ENCODE measurements at places on chromosomes 5 and 9.

DNA sequence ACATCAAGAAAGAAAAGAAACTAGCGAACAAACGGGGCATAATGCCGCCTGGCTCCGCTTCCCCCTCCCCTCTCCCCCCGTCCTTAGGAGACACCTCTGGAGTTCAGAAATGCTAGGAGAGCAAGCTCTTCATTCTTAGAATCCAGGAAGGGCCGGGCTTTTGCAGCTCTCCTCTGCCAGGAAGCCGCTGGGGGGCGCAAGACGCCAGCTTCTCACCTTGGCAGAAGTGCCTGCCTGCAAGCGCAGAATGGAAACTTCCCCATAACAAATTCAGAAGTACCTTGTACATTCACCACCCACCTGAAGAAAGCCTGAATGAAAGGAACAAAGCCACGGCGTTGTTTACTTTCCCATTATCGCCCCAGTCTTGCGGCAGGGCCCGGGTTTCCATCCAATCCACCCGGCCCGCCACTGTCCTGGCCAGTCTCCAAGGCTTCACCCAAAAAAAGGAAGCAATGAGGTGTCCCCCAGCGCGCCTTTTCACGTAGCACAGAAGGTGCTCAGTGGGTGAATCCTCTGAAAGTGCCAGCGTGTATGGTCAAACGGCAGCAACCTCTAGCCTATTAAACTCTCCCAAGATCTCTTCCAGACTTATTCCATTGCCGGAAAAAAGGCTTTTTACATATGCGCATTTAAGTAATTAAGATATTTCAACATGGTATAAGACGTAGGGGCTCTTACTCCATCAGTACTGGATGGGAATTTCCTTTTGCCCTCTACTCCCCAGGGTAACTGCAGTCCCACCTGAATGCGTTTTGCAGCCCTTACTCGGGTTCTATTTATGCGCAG, 1.6 kb upstream of the GADD45G start:
- peak; percentile 77 for DNase-seq

- DNase-seq: no peak
Observed at GRCh38 chr5:88657906-88658775, 224.8 kb downstream of the MEF2C start.

DNA sequence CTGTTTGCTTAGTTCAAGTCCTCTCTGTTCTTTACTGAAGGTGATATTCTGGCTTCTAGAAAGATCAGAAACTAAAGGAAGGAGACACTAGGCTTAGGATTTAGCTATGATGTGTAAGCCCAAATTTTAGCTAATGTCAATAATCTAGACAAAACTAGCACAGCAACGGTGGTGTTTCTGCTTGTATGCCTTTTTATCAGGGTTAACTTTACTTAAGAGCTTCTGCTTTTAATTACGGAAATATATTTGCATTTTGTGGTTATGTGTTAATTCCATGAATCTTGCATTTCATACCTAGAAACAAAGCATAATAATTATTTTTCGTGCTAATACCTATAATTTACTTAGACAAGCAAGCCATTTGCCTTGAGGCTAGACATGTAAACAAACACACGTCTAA, 96.1 kb downstream of the PAX5 start:
- DNase-seq: no peak

GRCh38 chr9:37034305-37034937, 353 bp upstream of the PAX5 start:
- DNase-seq: no peak

- peak; percentile 56 for DNase-seq
Observed at GRCh38 chr5:145479271-145479670, 355.9 kb downstream of the PRELID2 start.

- no peak for DNase-seq
Observed at GRCh38 chr5:63648376-63648775, 313.9 kb downstream of the HTR1A start.

DNA sequence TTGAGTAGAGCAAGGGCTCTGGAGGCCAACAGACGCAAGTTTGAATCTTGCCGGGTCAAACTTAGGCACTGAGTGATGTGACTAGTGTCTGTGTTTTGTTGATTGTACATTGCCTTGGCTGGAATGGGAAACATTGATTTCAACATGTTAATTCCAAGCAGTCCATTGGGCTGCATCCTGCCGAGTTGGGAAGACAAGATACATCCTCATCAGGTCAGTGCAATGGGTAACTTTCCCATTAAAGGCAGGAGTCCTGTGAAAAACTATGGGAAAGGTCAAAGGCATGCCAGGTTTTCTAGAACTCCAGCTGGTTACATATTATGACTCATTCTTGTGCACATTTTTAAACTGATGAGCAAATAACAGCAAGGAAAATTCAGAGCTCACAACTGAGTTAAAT, 126.5 kb upstream of the ABCA1 start:
- DNase-seq: peak; percentile 72

DNA sequence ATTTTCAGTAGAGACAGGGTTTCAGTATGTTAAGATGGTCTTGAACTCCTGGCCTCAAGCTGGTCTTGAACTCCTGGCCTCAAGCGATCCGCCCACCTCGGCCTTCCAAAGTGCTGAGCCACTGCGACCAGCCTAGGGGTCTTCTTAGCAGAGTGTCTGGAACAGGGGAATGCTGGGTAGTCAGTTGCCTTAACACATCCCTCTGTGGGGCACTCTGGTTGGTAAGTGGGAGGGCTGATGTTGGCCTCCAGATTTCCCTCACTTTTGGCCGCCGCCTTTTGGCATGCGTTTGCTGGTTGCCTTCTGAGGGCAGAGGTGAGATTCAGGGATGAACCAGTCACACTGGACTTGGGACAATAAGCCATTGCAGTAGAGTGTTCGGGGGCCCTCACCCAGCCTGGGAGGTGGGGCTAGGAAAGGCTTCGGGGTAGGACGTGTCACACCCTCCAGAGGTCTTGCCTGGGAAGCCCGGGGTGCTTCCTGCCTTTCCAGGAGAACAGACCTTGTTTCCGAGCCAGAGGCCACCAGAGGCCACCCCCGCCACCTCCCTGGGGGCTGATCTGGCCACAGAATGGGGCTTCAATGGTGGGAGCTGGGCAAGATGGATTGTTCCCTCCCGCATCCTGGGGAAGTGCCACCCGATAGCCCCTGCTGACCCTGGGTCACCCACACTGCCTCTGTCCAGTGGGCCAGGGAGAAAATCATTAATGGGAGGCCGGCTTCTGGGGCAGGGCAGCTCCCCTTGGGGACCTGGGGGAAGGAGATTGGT, 13.3 kb downstream of the FGF18 start:
- DNase-seq: no peak
